Activated effector memory CD4-positive, alpha-beta T cell treated with anti-CD3 and anti-CD28 coated beads, Interleukin-2, amount 50 U/mL, for 16 hours (primary cell): ENCODE measurements at places on chromosomes 13 and 19.

GRCh38 chr19:51652266-51652665 lies 5.6 kb upstream of the SIGLEC14 start:
- DNase-seq = no peak

- no peak for DNase-seq
These were observed 656.6 kb downstream of the UQCRFS1 start for GRCh38 chr19:28556371-28556770.

GRCh38 chr13:102724923-102725322 lies 30.1 kb upstream of the METTL21C start:
- DNase-seq = no peak

- DNase-seq = no peak
These were observed at the start of gene SPTBN4 for GRCh38 chr19:40466985-40467734. Gene SPTBN4 (plus strand): TSS chr19:40467001. CDS start chr19:40472622, 5,621 bp downstream.

DNA sequence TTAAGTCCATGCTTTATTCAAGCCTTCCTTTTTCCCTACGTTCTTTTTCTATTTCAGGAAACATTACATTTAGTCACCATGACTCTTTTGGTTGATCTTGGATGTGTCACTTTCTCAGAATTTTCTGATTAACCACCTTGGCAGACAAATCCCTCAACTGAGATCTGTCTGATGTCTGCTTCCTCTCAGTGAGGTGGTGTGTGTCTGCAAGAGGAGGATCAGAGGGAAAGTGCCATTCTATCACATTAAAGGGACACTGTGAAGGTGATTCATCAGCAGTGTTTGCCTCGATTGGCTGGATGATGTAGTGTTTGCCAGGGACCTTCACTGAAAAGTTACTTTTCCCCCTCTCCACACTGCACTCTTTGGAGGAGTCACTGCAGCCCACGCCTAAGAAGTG lies 3.0 kb upstream of the CCNP start:
- DNase-seq = no peak

- DNase-seq = no peak
These were observed 139.4 kb downstream of the HS6ST3 start for GRCh38 chr13:96229356-96229755.

GRCh38 chr13:75636436-75637180 lies 478 bp downstream of the LMO7 start:
- peak; percentile 76 for DNase-seq

DNA sequence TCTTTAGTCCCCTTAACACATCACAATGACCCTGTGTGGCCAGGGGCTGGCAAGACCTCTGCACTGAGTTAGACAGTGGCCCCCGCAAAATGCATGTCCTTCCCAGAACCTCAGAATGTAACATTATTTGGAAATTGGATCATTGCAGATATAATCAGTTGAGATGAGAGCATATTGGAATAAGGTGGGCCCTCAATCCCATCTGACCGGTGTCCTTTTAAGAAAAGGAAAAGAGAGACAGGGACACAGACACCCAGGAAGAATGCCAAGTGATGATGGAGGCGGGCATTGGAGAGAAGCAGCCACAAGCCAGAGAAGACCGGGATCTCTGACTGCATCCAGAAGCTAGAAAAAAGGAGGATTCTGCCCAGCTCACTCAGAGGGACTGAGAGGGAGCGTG lies 1.8 kb downstream of the FAM187B start:
- no peak for DNase-seq

DNA sequence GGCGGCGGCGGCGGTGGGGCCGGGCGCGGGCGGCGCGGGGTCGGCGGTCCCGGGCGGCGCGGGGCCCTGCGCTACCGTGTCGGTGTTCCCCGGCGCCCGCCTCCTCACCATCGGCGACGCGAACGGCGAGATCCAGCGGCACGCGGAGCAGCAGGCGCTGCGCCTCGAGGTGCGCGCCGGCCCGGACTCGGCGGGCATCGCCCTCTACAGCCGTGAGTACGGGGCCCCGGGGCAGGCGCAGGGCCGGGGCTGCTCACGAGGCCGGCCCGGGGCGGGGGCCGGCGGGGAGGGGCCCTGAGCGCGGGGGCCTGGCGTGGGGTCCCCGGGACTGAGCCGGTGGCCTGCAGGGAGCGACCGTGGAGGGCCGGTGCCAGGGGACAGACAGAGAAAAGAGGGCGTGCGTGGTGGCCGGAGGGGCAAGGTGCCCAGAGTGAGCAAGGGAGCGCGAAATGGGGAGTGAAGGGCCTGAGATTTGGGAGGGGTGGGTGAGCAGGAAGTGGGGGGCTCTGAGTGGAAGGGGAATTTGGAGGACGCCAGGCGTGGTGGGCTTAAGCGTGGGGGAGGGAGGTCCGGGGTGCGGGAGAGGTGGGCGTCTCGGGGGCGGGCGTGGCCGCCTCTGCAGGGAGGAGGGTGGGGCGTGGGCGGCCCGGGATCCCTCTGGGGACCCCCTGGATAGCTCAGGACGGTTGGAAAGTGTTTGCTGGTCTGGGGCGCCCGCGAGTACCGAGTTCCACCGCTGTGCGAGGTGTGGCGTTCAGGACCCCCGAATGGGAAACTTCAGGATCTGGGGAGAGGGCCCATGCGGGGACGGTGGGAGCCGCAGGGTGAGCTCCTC lies 575 bp downstream of the CARM1 start:
- peak; percentile 69 for DNase-seq

DNA sequence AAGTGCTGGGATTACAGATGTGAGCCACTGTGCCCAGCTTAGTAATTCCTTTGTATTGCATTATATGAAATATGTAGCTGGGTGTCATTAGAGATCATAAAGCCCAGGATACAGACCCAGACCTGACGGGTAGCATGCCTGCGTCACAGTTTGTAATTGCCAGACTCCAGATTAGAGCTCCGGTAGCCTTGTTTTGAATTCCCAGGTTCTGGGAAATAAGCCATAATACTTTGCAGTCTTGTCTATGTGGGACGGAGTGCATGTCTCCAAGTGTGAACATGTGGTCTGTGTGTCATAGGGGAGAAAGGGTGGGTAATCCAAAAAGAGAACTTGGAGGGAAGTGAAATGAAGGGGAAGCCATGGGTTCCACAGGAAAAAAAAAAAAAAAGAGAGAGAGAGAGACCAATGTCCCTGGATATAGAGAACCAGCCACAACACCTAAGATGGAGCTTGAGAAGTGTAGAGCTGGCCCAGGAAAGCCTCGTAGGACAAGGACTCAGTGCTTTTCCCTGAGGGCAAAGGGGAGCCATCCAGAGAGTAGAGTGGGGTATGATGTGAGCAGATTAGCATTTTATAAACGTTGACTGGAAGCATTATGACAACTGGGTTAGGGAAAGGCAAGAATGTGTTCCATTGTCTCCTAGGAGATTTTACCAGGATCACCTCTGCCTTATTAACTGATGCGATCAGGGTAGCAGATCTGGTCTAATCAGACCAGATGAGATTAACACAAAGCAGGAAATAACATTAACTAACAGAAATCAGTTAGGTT lies 2.6 kb downstream of the ZSCAN4 start:
- DNase-seq = no peak

- no peak for DNase-seq
These were observed 39.1 kb downstream of the EFNB2 start for GRCh38 chr13:106496072-106496997.

GRCh38 chr13:50168786-50169185 lies 153.5 kb downstream of the KCNRG start:
- DNase-seq = no peak

GRCh38 chr19:4120559-4121272 lies 3.2 kb downstream of the MAP2K2 start:
- DNase-seq = no peak

DNA sequence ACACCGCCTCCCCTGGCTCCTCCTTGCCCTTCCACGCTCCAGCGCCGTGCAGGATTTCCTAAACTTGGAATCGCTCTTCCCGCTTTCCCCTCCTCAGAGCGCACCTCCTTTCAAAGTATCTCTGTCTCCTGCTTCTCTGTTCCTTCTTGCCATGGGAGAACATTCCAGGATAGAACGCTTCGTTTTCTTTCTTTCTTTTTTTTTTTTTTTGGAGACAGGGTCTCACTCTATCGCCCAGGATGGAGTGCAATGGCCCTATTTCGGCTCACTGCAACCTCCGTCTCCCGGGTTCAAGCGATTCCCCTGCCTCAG lies 574 bp upstream of the XPO4 start:
- DNase-seq = no peak

DNA sequence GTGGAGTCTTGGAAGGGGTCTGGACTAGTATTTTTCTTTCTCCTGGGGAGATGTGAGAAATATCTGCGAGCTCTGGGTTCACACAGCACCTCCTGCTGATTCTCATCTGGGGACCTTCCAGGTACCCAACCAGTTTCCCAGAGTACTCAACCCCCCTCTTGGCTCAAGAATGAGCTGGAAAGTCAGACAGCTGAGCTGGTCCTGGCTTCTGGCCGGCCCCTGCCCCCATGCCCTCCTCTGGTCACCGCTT lies 2.2 kb upstream of the PDE4A start:
- DNase-seq = no peak

GRCh38 chr13:73416093-73416492 lies 357.3 kb downstream of the KLF5 start:
- DNase-seq = no peak

DNA sequence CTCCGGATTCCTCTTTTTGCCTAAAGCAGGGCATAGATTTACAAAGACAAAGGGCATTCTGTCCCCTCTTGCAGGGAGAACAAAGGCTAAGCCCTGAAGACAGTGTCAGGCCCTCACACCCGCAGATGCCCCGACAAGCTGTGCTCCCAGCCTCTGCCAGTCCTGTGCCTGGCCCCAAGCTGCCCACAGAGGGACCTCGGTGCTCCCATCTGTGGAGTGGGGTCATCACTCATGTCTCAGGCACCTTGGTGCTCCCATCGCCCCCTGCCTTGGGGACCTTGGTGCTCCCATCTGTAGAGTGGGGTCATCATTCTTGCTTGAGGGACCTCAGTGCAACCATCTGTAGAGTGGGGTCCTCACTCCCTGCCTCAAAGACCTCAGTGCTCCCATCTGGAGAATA lies 24.3 kb downstream of the C13orf46 start:
- no peak for DNase-seq

- DNase-seq = no peak
These were observed 274.5 kb downstream of the LMO7 start for GRCh38 chr13:75910591-75910990.

- peak; percentile 79 for DNase-seq
These were observed 608 bp downstream of the MYADM start for GRCh38 chr19:53868091-53868891.

DNA sequence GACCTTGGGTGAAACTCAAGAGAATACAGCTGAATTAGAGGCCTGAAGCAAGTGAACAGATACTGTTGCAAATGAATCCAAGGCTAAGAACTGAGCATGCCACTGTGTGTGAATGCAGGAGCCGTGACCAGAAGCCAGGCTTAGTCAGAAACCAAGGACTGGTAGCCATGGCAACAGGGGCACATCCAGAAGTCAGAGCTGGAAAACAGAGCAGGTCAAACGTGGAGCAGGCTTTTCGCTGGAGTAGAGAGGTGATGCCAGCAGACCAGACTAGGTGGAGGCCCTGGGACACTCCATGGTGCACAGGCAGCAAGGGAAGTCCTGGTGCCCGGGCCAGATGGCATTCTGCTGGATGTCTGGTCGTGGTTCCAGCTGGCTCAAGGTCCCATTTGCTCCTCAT lies 564.1 kb downstream of the PCDH9 start:
- DNase-seq = no peak

GRCh38 chr19:41995959-41996797 lies 2.1 kb upstream of the ATP1A3 start:
- DNase-seq = no peak

GRCh38 chr13:48679941-48680680 lies 26.4 kb downstream of the CYSLTR2 start:
- no peak for DNase-seq

DNA sequence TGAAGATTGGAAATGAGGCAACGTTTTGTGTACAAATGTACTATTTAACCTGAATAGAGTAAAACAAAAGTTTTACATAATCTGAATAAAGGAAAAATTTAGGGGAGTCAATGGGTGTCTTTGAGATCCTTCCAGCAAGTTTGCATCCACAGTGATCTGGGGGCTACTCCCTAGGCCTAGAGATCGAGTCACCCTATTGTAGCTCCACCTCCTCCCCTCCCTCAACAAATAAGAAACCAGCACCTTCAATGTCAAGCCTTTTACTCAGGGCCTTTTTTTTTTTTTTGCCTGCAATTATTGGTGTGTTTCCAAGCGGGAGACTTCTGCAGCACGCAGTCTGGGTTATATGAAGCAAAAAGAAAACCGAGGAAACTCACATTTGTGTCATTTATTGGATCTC lies 16.3 kb upstream of the RAP2A start:
- no peak for DNase-seq

DNA sequence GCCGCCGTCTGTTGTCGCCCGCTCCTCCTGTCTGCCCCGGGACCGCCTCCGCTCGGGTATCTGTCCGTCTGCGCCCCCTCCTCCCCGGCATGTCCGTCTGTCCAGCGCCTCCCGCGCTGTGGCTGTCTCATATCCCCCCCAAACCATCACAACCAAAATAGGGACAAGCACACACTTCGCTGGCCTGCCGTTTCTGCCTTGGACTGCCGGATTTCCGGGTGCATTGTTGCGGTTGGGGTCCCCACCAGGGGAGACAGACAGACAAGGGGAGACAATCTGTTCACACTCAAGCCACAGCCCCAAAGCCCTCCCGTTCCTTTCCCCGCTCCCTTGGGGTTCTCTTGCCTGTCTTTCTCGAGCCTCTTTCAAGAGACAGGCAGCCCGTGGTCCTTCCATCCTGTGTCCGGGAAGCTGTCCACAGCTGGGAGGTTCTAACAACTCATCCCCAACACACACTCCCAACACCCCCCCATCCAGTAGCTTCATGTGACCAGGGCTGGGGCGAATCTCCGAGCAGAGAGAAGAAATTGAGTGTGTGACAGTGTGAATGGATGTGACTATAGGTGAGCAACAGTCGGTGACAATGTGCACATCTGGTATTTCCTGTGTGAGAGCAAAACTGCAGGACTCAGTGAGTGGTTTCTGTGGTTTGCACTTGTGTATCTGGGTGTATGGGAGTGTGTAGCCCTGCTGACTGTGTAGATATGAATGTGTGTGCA lies 16.5 kb upstream of the FOSB start:
- DNase-seq = peak; percentile 84

- DNase-seq = no peak
These were observed 5.6 kb downstream of the CDADC1 start for GRCh38 chr13:49253310-49253709.

DNA sequence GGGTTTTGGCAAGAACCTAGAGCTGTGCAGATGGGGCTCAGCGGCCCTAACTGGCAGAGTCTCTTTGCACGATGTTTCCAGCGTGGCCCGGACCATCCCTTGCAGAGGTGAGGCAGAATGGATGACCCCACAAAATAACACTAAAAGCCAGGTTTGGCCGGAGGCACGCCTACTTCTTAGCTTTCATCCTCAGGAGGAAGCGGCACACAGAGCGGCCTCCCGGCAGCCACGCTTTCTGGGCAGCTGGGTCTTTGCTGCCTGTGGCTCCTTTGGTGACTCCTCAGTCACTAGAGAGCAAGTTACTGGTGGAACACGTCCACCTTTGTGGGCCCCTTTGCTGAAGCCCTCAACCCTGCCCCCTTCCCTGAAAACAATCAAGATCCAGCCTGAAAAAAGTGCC lies 25.2 kb downstream of the TEX29 start:
- DNase-seq = peak; percentile 56

GRCh38 chr19:45798995-45799517 lies 6.4 kb upstream of the DMWD start:
- DNase-seq = peak; percentile 85

GRCh38 chr19:45417151-45417550 lies 6.6 kb downstream of the ERCC1 start:
- DNase-seq = no peak

- no peak for DNase-seq
These were observed 1806.1 kb upstream of the MIR17HG start for GRCh38 chr13:89541091-89542030.
